ENCODE measurements at places on chromosomes 5 and 9. TPM values are rescaled to one million over a fixed set of nuclear protein-coding genes. Genes with fewer than 3 reads are reported as not detected.

DNA sequence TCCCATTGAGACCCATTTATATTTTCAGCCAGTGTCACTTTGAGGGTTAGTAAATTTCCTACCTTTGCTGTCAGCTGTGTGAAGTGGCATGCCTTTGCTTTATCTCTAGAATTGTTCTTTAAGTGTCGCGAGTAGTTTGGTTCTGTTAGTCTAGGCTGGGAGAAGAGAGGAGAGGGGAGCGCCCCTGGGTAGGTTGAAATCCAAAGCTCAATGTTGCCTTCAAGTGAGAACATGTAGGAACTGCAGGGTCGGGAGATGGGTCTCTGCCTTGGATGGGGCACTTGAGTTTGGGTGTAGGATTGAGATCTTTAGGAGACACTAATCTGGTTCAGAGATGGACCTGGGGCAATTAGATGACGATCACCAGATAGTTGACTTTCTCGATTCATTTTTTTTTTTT lies 46.3 kb downstream of the STC2 start:
- DNase-seq = no peak

- no peak for DNase-seq
Measured at GRCh38 chr5:137563646-137564397, 64.7 kb upstream of the SPOCK1 start.

DNA sequence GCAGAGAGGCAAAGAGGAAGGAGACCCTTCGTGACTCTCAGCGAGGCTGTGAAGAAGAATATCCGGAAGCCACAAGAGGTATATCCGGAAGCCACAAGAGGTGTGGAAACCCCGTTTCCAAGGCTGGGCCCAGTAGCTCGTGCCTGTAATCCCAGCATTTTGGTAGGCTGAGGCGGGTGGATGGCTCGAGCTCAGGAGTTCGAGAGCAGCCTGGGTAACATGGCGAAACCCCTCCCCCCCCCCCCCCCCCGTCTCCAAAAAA lies 612 bp upstream of the BBLN start:
- no peak for DNase-seq

GRCh38 chr5:94863951-94864350 lies 245.5 kb downstream of the SLF1 start:
- DNase-seq = no peak

GRCh38 chr9:89153232-89154017 lies 25.2 kb downstream of the SHC3 start:
- no peak for DNase-seq

- DNase-seq = no peak
Measured at GRCh38 chr5:149719666-149720065, 10.4 kb upstream of the PPARGC1B start.

DNA sequence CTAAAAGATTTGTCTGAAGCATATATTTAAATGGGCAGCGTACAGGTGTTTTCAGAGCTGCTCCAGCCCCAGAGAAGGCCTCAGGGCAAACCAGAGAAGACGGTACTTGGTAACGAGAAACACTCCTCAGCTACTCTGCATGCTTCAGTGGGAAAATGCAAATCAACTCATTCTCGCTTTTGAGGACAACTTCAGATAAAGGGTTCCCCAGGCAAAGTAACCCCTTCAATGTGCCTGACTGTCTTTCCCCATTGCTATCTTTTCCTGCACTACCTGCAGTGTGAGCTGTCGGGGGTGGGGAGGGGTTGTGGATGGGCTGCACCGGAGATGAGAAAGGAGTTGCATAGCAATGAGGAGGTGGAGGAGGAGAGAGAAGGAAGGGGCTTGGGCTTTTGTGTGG lies 339.7 kb upstream of the CLINT1 start:
- no peak for DNase-seq

GRCh38 chr9:85914108-85914507 lies 26.8 kb upstream of the NAA35 start:
- DNase-seq = no peak

The FAM78A gene
- polyA plus RNA-seq = 2.7 TPM

The CAMLG gene
- 66.7 TPM for polyA plus RNA-seq

The IL13 gene
- not detected for polyA plus RNA-seq

All from left renal pelvis (tissue), 4 donors.